ENCODE measurements at places on chromosomes 2 and 18.

- DNase-seq = no peak
Measured at GRCh38 chr18:50816419-50817166, 3.2 kb downstream of the MRO start.

- DNase-seq = peak; percentile 43
Measured at GRCh38 chr2:168118733-168119514, 128.5 kb downstream of the STK39 start.

DNA sequence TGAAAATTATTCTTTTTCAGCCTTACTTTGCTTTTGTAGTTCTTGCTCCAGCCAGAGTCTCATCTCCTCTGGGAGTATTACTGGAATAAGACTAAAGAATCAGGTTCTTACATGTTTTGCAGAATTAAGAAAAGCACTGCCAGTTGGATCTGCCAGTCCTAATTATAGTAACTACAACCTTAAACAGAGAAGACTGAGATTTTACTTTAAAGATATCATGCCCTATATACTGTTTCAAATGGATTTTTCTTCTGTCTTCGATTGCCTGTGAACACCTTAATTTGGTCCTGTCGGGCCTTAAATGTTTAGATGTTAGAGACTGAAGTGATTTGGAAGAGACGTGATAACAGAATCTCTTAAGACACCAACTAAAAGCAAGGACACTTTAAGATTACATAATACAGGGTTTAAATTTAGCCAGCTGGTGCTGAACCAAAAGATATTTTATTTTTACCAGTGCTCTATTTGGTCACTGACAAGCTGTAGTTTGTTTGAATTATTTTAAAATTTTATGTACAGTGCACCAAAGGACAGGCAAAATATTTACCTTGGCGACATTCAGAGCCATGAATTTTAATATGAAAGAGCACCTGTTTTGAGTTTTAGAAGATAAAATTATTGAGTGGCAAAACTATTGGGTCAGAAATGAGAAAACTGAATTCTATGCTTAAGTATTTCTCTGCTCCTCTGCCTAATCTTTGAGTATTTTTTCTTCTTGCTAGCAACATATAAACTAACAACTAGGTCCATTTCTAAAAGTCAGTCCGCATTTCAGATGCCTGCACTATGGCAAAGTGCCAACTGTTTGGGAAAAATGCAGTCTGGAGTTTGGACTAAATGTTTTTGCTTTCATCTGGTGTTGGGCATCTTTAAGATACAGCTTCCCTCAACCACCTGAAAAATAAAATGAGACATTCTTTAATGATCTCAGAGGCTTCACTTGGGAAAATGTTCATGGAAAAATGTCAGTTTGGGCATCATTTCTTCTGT, 300.0 kb downstream of the XIRP2 start:
- no peak for DNase-seq

DNA sequence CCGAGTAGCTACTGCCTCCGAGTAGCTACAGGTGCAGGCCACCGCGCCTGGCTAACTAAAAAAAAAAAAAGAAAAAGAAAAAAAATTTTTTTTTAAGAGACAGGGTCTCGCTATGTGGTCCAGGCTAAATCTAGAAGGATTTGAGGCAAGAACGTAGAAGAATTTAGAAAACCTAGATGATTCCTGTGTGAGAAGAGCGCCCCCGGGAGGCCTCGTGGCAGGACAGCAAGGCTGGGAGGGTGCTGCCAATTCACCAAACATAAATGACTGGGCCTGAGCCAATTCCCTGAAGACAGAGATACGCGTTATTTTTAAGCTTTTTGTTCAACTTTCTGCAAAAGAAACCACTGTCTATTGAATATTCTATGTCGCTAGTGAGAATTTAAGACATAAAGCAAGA, 90.1 kb upstream of the TGFA start:
- DNase-seq = no peak

DNA sequence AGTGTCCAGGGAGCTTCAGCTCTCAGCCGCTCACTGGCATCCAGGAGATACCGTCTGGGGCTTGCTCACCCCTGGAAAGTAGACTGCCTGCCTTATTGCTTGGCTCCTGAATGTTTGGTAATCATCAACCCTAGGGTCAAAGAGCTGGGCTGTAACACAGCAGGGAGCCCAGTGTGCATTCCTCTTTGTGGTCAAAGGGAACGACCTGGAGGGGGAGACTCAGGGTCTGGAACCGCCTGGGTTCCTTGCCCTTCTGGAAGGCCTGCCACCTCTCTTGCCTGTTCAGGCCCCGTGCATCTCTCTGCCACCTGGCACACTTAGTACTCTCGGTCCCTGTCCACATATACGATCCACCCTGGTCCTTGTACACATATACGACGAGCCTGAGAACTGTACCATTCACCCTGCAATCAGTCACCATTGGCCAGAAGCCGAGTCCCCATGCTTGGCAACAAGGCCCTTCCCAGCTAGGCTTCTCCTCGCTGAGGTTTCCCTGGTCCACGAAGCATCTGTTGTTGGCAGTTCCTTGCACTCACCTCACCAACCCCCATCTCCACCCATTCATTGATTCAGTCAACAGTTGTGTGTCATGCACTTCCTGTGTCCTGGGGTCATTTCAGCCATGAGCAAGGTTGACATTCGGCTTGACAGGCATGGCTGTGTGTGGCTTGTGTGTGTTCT, at the start of gene NAT8:
NAT8 (minus strand) TSS at position 85 of the 681 bp plus-strand sequence. CDS start 794 bp downstream, outside the sequence.
- DNase-seq = no peak

GRCh38 chr2:217262911-217263310, 403.0 kb upstream of the TNP1 start:
- DNase-seq = no peak

DNA sequence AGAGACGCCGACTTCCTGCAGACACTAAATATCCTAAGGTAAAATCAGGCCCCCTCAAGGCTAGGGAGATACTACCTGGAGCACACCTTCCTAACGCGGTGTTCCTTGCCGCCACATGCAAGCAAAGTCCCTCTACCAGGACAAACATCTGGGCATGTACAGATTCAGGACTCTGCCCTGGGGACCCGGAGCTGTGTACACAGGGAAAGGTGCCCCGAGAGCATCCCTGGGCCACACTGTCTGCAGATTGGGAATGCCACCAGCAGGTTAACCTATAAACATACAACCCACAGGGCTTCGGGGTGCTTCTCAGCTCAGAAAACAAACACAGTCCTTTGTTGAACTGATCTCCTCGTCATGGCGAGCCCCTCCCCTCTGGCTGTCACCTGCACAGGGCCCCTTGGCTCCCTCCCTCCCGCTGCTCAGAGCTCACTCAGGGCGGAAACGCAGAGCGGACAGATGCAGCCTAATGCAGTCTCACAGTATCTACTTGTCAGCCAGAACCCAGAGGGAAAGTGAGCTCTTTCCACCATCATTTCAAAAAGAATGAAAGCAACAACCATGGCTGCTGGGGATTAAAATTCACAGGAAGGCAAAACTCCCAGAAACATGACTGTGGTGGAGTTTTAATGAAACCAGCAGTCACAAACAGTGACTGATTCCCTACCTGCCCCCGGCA, 218.8 kb downstream of the HDAC4 start:
- DNase-seq = peak; percentile 12

DNA sequence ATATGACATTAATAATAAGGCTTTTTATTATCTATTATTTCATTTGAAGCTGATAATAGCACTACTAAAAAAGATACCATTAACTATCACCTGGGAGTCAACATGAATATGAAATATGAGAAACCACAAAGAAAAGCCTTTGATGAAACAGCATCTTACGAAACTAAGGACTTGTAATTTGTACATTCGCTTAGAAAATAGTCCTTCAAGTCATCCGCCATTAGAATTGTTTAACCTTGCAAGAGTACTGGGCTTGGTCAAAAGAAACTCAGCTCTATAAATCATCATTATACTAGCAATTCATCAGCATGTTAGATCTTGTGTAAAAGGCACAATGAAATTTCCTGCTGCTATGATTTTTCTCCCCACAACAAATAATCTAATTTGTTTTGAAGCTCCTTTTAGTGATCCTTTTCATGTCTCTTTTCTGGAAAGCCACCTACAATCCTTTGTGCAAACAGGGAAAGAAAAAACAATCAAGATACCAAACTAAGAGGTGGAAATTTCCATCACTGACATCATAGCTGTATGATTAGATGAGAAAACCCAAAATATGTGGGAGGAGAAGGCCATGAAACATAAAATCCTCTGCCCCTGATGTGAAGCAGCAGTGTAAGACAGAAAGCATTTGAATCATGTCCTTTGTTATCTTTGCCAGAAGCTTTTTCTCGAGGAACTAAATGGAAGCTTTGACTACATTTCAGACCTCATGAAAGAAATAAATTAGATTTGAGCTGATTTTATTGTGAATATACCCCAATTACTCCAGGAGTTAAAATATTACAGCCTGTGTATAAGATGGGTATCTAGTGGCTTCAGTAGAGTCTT, 31.2 kb downstream of the SCN9A start:
- no peak for DNase-seq

DNA sequence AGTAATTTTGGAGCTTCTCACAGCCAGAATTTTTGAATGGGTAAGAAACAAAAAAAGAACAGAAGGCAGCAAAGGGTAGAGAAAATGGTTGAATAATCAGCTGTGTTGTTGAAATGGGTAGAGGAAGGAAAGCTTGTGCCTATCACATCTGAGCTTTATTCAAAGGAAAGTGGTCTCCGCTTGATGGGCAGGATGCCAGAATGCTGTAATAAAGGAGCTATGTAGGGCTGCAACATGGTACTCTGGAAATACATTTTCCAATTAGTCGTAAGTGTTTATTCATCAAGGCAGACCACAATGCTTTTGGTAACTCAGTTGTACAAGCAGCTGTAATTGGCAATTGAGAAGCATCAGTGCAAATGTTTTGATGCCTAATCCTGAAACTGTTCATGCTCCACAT, 196.9 kb downstream of the ICOS start:
- peak; percentile 53 for DNase-seq

DNA sequence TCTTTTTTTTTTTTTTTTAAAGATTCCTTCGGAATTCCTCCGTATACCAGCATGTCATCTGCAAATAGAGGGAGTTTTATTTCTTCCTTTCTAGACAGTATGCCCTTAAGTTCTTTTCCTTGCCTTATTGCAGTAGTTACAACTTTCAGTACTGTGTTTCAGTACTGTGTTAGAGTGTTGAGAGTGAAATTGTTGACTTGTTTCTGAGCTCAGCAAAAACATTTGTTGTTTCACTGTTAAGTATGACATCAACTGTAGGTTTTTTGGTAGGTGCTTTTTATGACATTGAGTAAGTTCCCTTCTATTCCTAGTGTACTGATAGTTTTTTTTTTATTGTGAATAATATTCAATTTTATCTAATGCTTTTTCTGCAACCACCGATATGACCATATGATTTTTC, 43.9 kb downstream of the ACVR2A start:
- no peak for DNase-seq

DNA sequence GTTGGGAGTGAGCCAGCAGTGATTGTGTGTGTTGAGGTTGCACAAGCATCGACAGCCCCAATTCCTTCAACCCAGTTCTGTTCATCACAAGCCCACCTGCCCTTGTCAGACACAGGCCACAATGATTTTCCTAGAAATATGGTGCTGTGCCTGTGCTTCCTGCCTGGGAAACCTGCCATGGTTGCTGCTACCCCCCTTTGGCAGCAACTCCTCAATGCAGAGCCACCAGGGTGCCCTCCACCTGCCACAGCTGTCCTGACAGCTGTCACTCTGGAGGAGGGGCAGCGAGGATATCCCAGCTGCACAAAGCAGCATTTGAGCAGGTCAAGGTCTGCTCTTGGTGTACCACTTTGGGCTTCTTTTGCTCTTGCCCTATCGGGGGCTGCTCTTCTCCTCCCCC, 27.1 kb downstream of the SMIM21 start:
- DNase-seq = no peak

DNA sequence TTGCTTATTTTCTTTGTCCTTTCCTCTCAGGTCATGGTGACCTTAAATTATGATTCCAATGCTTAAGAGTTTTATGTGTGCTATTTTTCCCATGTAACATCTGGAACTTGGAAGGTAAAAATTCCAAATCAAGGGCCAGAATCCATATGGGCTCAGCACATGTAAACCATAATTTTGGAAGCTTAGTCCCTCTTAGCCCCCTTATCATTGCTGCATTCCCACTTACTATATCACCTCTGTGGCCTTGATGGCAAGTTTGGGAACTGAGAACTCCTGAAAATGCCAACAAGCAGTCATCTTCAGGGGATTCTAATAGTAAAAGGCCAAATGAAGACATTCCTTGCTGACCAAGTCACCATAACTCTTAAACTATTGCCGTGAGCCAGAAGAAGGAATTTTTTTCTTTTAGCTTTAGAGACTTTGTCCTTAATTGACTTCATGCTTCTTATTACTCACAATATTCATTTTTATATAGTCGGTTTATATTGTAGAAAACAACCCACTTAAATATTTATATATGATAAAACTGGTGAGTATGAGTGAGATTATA, 251.4 kb downstream of the SLC8A1 start:
- DNase-seq = no peak

GRCh38 chr2:238433941-238434845, 7.5 kb downstream of the ASB1 start:
- no peak for DNase-seq

DNA sequence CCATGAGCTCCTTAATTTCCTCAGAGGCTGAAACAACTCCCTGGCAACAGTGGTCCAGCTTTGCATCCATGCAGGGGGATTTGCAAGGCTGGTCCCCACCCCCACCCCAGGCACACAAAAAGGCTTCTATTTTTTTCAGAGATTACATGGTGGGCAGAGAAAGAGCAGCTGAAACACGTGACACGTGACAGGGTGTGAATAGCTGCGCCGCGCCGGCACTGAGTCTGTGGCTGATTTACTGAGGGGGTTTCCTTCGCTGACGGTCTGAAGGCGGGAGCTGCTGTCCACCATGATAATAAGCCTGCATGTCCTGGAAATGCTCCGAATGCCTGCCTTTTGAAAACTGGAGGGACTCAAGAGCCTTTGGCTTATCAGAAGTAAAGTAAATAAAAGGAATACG, 50.7 kb upstream of the APCDD1 start:
- no peak for DNase-seq

DNA sequence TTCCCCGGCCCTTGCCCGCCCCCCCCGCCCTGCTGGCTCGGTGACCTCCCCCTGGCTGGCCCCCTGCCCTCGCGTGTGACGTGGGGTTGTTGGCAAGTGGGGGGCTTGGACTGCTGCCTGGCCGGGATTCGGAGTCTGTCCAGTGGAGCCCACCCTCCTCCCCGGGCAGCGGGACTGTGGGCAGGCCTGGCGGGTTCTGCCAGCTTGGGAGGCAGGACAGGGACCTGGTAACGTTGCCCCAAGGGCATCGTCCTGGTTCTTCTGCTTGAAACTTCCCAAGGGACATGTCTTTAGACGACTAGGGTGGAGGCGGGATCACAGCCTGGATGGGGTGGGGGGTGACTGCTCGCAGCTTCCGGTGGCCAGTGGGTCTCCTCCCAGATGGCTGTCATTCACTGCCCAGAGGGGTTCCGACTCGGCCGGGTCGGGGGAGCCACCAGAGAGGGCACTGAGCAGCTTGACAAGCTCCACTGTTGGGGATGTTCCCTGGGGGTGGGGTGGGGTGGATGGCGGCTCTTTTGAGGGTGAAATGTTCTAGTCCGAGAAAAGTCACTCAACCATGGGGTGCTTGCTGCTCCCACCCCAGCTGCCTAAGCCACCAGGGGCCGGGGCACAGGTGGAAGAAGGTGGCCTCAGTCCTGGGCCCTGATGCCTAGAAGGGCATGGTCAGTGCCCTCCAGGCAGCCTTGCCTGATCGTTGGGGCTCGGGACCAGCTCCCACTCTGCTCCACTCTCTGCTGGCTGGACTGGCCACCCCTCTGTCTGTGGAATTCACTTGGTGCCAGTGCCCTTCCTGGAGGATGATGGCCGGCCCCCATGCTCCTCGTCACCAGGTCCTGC, 4.3 kb upstream of the HS6ST1 start:
- DNase-seq = no peak
